NCI-H1694 treated with DMSO at 0.1 percent for 48 hours (cell line): ENCODE measurements at places on chromosomes 1 and 21.

DNA sequence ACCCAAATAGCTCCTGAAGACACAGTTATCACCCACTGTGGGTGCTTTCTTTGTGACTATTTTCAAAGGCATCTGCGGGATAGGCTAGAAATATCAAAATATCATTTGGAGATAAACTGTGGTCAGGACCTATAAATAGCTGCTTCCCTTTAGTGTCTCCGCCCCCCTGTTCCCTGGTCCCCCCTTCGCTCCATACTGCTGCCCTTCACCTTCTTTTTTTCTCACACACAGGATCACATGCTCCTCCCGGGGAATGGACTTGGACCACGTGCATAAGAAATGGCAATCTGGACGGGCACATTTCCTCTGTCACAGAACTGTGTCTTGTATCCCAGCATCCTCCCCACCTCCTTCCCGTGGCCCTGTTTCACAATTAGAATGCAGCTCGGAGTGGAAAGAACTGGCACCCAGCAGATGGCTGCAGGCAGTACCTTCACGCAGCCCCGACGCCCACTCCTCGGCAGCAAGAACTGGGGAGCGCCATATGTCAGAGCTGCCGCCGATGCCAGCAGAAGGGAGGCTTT lies 68.8 kb upstream of the SSX2IP start:
- DNase-seq: peak; percentile 91

- no peak for DNase-seq
These were observed 766.6 kb downstream of the ADGRL2 start for GRCh38 chr1:82567348-82567747.

GRCh38 chr1:96579636-96580035 lies 141.9 kb upstream of the PTBP2 start:
- DNase-seq: no peak

GRCh38 chr1:67674260-67675011 lies 10.6 kb upstream of the GADD45A start:
- peak; percentile 98 for DNase-seq

DNA sequence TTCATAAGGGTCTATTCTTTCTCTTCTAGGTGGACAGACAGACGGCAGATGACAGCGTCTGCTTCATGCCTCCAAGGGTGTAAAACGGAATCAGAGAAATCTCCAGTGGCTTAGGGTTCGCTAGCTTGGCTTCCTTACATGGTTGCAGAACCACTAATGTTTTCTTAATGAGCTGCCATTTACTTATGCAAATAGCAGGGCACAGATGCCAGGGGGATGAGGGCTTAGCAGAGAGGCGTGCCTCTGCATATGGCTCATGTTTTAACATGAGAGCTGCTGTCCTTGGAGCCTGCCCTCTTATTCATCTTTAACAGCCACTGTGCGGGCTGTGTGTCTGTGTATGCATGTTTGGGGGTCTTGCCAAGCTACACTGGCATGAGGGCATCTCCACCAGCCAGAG lies 119.6 kb downstream of the IER5 start:
- peak; percentile 78 for DNase-seq

- no peak for DNase-seq
These were observed 1716.6 kb downstream of the MRPL39 start for GRCh38 chr21:23890652-23891051.

DNA sequence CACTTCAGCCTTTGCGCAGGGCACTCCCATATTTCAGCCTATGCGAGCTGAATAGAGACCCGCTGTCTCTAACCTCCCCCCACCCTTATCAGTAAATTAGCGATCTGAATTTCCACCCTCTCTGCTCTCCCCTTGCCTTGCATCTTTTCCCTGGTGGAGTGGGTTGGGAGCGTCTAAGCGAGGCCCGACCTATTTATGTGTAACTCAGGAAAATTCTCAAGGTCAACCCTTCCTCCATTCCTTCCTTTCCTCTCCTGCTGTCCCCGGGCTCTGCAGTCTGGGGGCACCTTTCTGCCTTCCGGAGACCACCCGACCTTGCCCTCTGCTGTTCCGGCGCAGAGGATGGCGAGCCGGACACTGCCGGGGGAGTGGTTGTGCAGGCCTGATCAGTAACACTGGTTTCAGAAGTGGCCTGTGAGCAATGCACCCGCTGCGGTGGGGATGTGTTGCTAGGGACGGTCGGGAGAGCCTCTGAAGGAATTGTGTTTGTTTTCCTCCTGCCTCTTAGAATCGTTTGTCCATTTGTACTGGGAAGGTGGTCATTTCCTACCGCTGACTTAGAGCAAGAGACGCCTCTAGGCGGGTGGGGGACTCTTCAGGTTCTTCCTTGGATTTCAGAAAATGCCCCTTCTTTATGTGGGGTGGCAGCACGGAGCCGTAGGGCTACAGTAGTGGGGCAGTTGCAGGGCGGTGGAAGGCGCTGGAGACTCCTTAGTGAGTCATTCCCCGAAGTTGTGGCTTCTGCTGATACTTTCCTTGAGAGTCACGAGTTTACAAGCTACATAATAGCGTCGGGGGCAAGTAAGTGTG lies 513 bp downstream of the MGST3 start:
- DNase-seq: peak; percentile 13

GRCh38 chr21:25885405-25885804 lies 150.6 kb downstream of the GABPA start:
- DNase-seq: no peak

DNA sequence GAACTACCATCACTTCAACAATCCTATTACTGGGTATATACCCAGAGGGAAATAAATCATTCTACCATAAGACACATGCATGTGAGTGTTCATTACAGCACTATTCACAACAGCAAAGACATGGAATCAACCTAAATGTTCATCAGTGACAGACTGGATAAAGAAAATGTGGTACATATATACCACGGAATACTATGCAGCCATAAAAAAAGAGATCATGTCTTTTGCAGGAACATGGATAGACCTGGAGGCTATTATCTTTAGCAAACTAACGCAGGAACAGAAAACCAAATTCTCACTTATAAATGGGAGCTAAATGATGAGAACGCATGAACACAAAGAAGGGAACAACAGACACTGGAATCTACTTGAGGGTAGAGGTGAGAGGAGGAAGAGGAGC lies 39.0 kb downstream of the KIAA0319L start:
- DNase-seq: no peak

DNA sequence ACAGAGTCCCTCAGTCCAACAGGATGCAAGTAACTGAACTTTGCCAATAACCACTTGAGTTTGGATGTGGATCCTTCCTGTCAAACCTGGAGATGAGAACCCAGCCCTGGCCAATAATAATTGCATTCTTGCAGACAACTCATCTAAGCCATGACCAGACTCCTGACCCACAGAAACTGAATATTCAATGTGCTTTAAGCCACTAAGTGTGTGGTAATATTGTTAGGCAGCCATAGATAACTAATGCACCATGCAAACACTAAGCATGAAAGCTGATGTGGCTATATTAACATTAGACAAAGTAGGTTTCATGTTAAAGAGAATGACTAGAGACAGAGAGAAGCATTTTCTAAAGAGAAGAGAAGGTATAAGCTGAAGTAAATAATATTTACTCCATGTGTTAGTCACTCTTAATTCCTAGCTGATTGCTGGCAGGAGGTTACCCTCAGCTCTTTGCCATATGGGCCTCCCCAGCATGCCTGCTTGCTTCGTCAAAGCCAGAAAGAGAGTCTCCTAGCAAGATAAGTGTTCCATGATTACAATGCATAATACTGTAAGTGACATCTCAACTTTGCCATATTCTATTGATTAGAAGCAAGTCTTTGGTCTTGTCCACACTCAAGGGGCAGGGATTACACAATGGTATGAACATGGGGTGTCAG lies 276.4 kb upstream of the PLXNA2 start:
- no peak for DNase-seq

DNA sequence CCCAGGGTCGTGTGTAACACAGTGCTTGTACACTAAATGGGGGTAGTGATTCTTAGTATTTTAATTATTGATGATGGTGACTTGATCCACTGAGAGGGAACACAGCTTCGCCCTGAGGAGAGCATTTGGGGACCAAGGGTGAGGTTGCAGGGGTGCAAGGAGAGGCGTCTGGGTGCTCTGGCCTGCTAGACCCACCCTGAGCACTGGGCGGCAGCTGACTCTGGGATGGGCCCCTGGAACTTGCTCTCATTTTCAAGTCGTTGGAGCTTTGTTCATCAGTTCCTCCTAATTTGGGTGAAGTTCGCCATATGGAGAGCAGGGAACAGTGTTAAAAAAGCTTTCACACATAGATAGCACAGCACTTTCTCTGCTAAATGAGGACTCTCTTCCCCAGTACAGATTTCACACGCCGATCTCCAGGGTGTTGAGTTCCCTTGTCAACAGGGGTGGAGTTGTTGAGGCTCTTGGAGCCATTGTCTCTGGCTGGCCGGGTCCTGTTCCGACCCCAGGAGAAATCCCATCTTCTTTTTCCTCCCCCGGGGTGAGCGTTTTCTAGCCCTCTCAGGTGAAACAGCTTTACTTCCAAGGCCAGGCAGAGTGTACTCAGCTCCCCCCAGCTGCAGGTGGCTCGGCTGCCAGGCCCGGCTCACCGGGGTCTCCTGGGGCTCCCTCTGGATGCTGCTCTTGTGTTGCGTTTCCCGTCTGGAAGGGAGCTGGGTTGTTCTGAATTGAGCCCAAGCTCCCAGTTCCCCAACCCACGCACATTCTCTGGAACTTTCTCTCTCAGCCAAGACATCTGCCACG lies 367.4 kb downstream of the RPS6KC1 start:
- DNase-seq: no peak

- no peak for DNase-seq
These were observed 889.2 kb upstream of the NCAM2 start for GRCh38 chr21:20108976-20109540.

GRCh38 chr1:67433837-67434236 lies 3.6 kb upstream of the SERBP1 start:
- DNase-seq: no peak

GRCh38 chr1:240663169-240663879 lies 51.4 kb upstream of the GREM2 start:
- DNase-seq: no peak

DNA sequence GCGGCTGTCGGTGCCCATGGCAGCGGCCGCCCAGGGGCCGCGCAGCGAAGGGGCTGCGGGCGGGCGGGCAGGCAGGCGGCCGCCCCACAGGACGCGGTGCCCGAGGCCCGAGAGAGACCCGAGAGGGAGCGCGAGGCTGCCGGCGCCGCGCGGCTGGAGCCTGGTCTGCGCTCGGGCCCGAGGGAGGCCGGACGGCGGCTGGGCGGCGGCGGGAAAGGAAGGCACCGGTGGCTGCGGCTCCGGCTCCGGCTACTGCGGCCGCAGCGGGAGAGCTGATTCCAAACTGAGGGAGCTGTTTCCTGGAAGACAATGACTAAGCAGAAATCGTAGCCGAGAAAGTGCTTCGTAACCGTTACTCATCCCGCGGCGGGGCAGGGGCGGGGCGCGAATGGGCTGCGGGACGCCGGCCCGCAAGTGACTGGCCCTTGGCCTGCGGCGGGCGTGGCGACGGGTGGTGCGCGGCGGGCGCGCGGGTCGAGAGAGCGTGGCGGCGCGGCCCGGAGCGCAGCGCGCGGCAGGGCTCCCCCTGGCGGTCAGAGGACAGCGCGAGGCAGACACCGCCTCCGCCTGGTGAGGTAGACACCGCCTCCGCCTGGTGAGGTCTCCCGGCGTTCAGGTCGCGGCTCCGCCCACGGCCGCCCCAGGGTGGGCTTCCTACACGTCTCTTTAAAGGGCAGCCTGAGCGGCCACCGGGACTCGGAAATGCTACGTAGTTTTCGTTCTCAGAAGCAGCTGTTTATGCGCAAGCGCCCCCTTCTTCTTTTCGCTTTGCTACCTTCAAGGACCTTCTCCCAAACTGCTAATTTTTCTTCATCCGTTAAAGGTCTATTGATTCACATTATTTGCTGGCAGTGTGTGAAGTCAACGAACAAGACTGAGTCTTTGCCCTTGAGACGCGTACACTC lies at the start of gene GCLM:
TSS of gene GCLM (minus strand) at position 285 of the 905 bp plus-strand sequence. CDS start at position 18, 267 bp downstream.
- peak; percentile 85 for DNase-seq

DNA sequence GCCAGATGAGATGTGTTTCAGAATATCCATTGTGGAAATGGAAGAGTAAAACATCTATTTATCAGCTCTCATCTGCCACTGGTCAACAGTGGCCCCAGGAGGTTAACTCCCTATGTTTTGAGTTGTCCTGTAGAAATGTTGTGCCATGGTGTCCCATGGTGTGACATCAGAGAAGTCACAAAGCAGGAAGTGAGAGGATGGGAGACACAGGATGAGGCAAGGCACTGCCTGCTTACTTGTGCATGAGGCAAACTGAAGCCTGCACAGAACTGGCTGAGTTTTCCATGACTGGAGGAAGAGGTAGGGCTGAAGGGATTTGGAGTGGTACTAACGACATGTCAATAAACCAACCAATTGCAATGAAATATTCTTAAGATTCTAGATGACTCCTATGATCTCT lies 131.5 kb upstream of the ZNF644 start:
- DNase-seq: no peak

DNA sequence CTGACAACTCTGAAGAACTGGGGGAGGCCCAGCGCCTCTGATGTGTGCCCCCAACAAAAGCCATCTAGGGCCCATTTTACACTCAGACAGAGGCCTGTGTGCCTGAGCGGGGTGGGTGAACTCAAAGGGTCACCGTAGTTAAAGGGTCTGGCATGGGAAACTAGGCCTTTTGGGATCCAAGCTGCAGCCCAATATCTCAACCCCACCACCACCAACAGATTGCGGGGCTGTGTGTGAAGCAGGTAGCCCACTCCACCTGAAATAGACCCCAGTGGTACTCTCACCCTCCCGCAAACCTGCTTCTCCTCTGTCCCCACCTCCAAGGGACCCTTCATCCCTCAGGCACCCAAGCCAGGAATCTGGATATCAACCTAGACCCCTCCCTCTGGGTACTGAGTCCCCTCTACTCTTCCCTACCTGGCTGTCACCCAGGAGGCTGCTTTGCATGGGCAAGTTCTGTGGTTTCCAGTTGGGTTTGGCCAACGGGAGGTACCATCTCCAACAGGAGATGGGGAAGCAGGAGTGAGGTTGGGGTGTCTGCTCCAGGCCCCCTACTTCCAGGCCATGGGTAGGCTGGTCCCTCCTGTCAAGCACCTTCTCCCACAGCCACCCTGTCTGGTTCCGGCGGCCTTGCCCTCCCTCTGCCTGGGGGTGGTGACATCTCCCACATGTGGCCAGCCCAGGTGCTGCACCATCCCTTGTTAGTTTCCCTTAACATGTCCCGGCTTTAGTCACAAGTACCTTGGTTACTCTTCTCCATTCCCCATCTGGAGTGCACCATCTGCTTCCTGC lies 35.2 kb upstream of the LRP8 start:
- DNase-seq: peak; percentile 76

- DNase-seq: no peak
These were observed 1.2 kb downstream of the MYBPH start for GRCh38 chr1:203174324-203174985.

DNA sequence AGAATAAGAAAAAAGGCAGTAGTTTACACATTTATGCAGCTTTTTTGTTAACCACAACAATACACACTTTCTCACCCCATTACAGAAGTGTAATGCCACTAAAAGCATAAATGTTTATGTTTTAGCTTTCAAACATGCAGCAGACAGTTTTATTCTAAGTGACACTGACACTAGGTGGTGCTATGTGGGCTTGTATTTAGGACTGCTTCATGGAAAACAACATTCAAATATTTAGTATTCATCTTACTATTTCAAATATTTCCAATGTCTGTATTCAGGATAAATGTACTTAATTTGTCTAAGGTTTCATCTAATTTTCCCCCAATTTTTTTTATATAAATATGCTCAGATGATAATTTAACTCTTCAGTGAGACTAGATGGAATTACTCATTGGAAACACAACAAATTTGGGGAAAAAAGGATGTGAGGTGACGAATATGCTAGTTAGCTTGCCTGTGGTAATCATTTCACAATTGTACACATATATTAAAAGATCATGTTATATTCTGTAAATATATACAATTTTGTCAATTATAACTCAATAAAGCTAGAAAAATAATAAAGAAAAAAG lies 71.4 kb downstream of the USP1 start:
- DNase-seq: peak; percentile 73
